ENCODE measurements at places on chromosomes 11 and 22.

DNA sequence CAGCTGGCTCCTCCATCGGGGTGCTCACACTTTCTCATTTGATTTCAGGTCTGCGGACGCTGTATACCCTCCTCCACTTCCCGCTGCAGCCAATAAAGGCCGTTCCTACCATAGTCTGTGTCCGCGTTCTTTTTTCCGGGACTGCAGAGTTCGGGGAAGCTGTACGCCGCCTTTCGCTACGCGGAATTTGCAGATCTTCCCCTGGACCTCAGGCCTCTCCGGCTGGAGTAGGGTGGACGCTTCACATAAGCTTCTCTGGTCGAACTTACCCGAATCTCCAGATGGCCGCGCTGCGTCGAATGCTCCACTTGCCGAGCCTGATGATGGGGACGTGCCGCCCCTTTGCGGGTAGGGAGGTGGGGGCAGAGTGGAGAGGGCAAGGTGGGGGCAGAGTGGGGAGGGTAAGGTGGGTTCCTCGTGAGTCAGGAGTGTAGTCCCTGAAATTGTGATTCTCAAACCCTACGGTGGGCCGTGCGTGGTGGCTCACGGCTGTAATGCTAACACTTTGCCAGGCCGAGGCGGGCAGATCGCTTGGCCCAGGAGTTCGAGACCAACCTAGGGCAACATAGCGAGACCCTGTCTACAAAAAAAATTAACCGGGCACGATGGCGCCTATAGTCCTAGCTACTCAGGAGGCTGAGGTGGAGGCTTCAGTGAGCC is 617 bp downstream of the CSKMT start:
- no peak for DNase-seq

DNA sequence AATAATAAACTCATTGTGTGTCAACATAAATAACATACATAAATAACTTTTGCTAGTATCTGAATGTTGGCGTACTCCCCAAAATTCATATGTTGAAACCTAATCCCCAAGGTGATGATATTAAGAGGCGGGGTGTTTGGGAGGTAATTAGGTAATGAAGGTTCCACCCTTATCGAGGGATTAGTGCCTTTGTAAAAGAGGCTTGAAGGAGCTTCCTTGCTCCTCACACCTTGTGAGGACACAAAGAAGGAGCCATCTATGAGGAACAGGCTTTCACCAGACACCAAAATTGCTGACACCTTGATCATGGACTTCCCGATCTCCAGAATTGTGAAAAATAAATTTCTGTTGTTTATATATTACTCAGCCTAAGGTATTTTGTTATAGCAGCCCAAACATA is 33.9 kb upstream of the CXCR5 start:
- DNase-seq = no peak

DNA sequence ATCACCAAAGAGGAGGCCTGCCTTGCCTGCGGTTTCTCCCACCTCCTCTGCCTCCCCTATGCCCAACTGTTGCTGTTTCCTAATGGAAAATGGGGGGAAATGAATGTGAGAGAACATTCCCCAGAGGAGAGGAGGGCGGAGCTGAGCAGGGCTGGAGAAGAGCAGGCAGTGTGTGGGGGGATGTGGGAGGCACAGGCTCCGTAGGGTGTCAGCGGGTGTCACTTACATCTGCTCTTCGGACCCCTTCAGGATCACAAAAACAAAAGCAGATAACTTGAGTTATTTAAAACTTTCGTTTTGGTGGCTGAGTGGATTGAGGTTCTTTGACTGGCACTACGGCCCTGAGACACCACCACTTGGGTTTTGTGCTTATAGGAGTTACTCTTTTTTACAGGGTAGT is 93.8 kb downstream of the CEP164 start:
- no peak for DNase-seq

DNA sequence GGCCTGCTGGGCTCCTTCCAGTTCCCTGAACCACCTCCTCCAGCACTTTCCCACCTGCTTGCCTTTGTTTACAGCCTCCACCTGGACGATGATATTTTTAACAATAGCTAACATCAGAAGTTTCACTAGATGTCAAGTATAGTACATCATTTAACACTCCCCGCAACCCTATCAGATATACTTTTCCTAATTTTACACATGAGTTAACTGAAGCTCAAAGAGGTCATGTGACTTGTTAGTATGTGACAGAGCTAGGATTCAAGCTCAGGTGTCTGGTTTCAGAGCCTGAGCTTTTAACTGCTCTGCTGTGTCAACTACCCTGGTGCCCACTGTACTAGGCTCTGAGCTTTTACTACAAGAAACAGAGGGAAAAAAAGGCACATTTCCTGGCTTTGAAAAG is 14.3 kb upstream of the HPX start:
- DNase-seq = no peak

GRCh38 chr11:69718147-69718546 is 14.3 kb upstream of the FGF19 start:
- no peak for DNase-seq

DNA sequence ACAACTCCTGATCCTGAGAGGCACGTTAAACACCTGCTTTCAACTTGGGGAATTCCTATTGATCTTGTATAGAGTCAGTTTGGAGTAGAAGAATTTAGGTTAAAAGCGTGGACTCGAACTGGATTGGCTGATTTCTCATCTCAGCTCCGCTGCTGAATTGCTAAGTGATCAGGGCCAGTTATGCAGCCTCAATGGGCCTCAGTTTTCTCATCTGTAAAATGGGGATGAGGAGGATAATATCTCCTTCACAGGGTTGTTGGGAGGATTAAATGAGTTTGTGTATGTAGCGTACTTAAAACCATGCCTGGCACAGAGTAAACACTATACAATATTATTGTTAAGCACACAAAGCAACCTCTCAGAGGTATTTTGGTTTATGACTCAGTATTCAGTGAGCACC is 53.2 kb upstream of the HEPHL1 start:
- no peak for DNase-seq

- DNase-seq = no peak
Observed at GRCh38 chr22:36587289-36588154, 58.6 kb upstream of the EIF3D start.

DNA sequence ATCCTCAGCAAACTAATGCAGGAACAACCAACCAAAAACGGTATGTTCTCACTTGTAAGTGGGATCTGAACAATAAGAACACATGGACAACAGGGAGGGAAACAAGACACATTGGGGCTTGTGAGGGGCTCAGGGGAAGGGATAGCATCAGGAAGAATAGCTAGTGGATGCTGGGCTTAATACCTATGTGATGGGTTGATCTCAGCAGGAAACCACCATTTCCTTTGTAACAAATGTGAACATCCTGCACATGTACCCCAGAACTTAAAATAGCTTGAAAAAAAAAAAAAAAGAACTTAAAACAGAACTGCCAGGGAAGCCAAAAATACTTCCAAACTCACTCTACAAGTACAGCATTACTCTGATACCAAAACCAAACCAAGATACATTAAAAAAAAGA is 33.8 kb downstream of the CASP4 start:
- DNase-seq = no peak

GRCh38 chr22:27885977-27886842 is 32.8 kb downstream of the PITPNB start:
- DNase-seq = peak; percentile 71

GRCh38 chr11:79110321-79110720 is 330.5 kb downstream of the TENM4 start:
- no peak for DNase-seq

DNA sequence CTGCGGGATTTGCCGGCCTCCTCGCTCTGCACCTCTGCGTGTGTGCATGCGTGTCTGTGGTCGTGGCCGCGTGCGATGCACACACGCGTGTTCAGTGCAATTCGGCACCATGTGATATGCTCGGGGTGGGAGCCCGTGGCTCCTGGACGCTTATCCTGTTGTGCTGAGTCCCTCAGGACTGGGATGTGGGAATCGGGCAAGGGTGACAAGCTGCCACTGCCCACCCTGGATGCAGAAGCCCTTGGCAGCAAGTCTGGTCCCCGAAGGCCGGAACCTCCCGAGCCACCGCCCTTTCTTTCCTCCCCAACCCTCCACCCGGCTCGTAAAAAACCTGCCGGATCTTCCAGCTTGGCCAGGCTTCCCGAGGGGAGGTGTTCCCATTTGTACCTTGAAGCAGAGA is 128.2 kb downstream of the PHF21B start:
- DNase-seq = no peak

DNA sequence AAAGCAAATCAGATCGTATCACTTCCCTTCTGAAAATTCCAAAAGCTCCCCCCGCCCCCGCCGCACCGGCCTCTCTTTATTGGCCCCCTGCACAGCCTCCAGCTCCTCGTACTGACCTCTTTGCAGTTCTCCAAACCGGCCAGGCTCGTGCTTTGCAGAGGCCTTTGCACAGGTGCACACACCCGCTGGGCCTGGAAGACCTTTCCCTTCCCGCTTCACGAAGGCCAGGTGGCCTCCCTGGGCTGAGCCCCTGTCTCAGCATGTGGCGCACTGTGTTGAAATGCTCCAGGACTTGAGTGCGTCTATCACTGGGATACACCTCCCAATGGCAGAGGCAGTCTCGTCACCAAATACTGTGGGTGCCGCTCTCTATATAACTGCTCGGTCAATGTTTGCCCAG is 13.2 kb upstream of the ADA2 start:
- DNase-seq = no peak

DNA sequence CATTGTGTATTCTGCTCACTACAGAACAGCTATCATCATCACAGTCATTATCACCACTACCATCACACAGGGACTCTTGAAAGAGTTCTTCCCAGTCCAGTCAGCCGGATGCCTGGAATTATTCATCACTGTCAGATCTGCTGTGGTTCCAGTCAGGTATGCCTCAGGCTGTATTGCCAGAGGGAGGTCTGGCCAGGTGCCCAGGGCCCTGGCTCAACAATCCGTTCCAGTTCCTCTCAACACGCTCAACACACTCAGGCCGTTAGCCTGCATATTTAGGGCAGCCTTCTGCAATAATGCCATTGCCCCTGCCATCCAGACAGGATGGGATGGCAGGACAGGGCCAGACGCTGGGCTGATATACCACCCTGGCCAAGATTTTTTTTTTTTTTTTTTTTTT is 28.6 kb upstream of the RASL10A start:
- no peak for DNase-seq

- no peak for DNase-seq
Observed at GRCh38 chr11:69202511-69203221, 46.9 kb downstream of the SMIM38 start.

DNA sequence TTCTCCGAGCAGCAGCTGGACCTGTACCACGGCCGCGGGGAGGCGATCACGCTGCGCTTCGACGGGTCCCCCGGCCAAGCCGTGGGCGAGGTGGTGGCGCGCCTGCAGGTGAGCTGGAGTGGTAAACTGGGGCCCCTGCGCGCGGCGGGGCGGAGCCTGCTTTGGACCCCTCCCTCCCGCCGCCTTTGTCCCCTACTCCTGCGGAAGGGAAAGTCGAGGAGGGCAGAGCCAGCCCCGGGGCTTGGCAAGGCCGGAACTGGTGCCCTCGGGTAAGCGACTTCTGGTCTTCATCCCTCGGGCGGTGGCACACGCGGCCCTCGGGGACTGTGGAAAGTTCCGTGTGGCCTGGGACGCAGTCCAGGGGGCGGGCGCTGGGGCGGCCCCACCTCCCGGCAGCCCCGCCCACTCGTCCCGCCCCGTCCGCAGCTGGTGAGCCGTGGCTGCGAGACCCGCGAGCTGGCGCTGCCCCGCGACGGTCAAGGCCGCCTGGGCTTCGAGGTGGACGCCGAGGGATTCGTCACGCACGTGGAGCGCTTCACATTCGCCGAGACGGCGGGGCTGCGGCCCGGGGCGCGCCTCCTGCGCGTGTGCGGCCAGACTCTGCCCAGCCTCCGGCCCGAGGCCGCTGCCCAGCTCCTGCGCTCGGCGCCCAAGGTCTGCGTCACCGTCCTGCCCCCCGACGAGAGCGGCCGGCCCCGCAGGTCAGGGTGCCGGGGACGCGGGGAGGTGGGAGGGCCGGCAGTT is 9.2 kb downstream of the SIPA1 start:
- DNase-seq = no peak

GRCh38 chr22:34105461-34106062 is 185.3 kb upstream of the LARGE1 start:
- DNase-seq = no peak

DNA sequence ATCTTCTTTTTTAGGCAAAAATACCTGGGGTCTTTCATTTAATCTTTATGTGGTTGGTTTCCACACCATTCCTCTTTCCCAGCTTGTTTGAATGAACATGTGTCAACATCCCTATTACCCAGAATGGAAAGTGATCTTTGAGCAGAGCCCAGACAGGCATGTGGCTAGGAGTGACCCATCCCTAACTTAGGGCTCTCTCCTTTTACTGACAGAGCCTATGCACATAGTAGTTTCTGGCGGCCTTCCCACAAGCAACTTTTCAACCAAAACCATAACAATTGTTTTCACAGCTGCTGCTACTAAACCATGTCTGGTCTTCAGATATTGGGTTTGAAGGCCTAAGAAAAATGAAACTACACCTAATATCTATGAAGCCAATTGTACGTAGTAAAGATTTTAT is 107.5 kb downstream of the TENM4 start:
- no peak for DNase-seq

DNA sequence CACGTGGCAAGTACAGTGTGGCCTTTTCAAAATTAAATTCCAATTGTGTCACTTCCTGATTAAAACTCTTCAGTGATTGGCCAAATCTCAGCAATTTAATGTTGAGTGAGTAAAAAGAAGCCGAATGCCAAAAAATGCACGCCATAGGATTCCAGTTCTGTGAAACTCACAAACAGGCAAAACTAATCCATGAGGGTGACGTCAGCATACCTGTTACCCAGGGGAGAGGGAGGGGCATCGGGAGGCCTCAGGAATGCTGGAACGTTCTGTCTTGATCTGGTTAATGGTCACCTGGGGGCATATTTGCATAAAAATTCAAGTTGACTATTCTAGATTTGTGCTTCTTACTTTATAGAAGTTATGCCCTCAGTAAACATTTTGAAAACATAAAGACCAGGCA is 39.9 kb upstream of the RAB1B start:
- DNase-seq = no peak

GRCh38 chr22:45473626-45474237 is 29.0 kb upstream of the FBLN1 start:
- DNase-seq = no peak

GRCh38 chr22:30181459-30182349 is 64.9 kb downstream of the LIF start:
- DNase-seq = peak; percentile 29

- no peak for DNase-seq
Observed at GRCh38 chr11:96335388-96335787, 7.6 kb downstream of the MAML2 start.

GRCh38 chr22:40436505-40437431 is 66.4 kb downstream of the SGSM3 start:
- DNase-seq = peak; percentile 75

DNA sequence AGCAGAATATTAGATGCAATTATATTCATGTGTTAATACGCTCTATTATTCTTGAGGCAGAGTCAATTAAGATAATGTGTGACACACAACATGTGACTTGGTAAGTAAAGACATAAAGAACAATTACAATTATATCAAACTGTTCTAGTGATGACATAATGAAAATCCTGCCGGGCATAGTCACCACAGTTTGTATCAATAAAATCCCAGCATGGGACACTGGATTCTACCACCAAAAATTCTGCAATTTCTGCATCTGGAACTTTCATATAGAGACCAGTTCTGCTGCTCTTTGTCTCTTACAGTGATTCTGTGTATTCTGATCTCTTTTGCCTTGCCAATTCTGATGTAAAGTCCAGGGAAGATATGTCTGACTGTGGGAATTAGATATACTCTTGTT is 495.6 kb upstream of the LRRC4C start:
- no peak for DNase-seq
